Hematopoietic multipotent progenitor cell treated with erythropoietin and hydrocortisone succinate and interleukin-3 and kit ligand, for 4 days (in vitro differentiated cells): ENCODE measurements at places on chromosomes 4 and X.

DNA sequence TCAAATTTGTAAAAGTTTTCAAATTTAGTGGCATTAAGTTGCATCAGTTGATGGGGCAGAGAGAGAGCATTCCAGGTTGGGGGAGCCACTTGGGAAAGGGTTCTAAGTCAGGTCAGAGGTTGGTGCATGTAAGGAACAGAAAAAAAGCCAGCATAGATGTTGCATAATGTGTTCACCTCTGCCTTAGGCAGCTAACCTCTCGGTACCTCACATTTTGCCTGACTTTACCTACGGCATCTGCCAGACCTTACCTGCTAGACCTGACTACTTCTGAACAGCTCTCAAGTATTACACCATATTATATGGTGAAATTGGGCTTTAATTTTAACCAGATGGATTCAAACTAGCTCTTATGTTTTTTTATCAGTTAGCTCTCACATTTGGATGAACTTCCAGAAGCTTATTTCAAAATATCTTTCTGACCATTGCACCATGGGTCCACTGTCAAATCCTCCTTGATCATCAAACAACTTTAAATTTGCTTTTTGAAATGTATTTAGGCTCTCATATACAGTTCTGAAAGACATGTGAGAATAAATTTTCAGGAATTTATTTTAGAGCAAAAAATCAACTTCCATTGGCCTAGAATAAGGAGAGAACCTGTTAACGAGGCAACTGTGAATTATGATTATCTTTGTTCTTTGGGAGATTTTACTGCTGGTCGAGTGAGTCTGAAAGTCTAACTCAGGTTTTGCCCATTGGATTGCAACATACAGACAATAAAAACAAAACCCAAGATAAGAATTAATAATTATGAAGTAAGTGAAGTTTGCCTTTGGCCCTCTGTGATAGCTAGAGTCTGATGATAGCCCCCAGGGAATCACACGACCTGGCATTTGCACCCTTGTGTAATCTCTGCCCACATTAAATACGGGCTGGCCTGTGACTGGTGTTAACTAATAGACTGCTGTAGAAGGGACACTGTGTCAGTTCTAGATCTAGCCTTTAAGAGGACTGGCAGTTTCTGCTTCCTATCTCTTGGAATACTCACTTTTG, 7.6 kb upstream of the CXorf66 start:
- no peak for DNase-seq

DNA sequence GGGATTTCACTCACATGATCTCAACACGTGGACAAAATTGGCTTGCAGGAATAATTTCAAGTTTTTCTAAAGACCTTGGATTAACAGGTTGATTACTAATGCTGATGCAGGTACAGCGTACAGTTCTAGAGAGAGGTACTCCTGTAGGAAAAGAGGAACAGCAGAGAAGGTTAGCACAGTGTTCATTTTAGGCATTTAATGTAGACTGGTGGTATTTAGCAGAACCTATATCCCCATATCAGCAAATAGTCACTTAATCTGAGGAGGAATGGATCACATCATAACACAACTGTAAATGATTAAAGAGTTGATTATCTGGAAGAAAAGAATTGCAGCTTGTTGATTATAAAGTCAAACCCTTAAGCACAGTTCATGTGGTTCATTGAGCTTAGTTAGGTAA, 620 bp downstream of the CXCL10 start:
- DNase-seq = no peak

DNA sequence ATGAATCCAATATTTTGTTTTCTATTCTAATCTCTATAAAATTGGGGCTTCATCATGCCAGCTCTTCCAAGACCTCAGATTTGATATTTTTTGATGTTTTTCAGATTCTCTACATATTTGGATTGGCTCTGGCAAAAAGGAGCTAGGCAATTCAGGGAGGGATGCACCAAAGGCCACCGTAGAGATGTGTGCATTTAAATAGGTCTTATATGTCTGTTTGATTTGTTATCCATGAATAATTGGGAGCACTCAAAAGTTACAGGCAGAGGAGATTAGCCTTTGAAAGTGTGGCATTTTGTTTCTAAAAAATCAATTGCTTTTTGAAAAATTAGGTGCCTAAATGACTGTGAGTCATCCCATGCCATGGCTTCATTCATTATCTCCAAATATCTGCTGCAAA, 147.1 kb upstream of the RPS6KA6 start:
- DNase-seq = no peak

GRCh38 chr4:5970381-5971077, 47.7 kb downstream of the C4orf50 start:
- no peak for DNase-seq

GRCh38 chrX:120727911-120728310, 98.1 kb upstream of the C1GALT1C1 start:
- no peak for DNase-seq

DNA sequence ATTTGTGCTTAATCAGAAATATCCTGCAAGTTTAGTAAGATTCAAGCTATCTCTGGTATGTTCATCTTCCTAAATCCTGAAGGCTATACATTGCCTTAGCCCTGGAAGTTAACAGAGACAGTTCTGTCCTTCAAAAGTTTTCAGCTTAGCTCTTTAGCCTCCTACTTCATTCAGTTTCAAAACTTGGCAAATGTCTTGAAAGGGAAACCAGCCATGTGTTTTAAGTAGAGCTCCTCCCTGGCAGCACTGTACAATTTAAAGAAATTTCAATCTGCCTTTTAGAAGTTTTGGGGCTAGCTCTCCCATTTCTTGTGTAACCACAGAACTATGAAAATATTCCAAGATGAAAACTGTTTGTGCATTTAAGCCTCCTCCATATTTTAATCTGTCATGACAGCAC, 47.0 kb downstream of the FANCB start:
- DNase-seq = no peak

DNA sequence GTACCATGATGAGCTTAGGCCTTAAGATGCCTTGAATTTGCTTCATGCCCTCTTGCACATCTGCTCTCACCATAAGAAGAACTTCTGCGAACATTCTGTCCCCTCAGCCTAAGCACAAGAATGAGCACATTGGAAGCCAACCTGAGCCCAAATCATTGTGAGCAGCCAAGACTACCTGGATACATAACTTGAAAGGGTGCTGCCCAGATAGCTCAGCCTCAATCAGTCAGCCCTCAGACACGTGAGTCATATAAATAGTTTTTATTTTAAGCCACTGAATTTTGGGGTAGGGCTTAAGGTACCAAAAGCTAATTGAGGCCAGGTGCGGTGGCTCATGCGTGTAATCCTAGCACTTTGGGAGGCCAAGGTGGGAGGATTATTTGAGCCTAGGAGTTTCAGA, 27.5 kb upstream of the BBS12 start:
- DNase-seq = no peak

DNA sequence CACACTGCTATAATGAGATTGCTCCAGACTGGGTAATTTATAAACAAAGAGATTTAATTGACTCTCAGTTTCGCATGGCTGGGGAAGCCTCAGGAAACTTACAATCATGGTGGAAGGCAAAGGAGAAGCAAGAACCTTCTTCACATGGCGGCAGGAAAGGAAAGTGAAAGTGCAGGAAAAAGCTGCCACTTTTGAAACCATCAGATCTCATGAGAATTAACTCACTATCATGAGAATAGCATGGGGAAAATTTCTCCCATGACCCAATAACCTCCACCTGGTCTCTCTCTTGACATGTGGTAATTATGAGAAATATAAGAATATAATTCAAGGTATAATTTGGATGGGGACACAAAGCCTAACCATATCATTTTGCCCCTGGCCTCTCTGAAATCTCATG, 884.2 kb downstream of the GLUD2 start:
- DNase-seq = no peak

- DNase-seq = no peak
Measured at GRCh38 chrX:14363728-14364127, 165.6 kb upstream of the GLRA2 start.

DNA sequence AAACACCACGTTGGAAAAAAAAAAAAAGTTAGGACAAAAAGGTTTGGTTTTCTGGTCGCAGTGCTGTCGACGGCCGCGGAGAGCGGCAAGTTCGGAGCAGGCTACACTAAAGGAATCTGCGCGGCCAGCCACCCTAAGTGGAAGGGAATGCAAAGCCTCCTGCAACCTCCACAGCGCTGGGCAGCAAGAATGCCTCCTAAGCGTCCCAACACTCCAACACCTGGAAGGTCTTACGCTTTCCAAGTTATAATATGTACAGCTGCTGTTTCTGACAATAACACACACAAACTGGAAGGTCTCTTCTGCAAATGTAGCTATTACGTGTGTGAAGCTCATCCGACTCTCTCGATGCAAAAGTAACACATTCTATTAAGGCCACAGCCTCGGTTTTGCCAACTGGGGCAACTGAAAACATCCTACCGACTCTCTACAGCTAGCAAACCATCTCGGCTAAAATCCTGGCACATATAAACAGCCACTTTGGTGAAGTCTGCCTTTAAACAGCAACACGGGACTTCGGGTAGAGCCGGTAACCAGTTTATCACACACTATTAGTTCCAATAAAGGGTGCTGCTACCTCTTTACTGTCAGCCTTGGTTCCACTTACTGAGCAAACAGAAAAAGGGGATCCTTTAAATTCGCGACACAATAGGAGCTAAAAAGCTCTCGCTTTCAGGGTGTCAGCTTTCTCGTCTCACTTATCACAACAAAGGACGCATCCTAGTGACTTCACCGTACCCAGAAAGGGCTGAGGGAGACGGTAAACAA, 895 bp downstream of the SMIM14 start:
- DNase-seq = peak; percentile 47

DNA sequence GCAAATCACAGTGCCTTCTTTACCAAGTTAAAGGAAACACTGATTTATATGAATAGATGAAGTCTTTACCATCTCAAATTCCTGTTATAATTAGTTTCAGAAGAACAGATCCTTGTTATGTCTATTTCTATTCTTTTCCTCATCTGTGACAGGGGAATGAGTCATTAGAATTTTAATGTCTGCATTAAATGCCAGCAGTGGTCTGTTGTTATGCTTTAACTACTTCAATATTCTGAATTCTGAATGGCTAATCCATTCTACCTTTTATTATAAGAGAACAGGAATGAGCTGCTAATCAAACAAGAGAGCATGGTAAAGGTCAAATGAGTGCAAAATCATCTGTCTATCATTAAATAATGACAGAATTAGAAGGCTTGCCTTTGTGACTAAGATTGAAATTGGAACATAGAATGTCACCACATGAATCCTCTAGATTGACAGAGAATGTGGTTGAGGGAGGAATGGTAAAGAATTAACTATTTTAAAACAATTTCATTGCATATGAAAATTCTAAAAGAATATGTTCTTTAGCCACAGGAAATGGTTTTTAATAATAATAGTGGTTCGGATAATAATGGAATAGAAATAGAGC, 935.5 kb downstream of the ADGRL3 start:
- no peak for DNase-seq

GRCh38 chrX:9171841-9172463, 138.0 kb upstream of the FAM9B start:
- no peak for DNase-seq

GRCh38 chr4:3420956-3421355, 20.8 kb upstream of the HGFAC start:
- no peak for DNase-seq

GRCh38 chr4:4984186-4984585, 35.1 kb downstream of the CYTL1 start:
- DNase-seq = no peak

GRCh38 chrX:28135378-28136047, 154.3 kb upstream of the DCAF8L1 start:
- DNase-seq = no peak

DNA sequence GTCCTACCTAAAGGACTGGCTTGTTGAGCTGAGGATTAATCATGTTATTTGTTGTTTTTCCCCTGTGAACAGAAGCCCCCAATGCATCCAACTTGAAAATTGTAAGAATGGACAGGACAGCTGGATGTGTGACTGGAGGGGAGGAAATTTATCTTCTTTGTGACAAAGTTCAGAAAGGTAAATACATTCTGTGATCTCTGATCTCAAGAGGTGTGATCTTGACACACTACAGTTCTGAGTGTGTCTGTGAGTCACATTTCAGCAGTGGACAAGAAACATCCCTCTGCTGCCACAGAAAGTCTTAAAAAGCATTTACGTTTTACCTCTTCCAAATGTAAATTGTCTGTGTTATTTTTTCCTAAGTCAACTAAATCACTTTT, 79.3 kb downstream of the NFKB1 start:
- no peak for DNase-seq

GRCh38 chrX:119389871-119390501, 9.2 kb upstream of the SLC25A43 start:
- DNase-seq = no peak

- DNase-seq = no peak
Measured at GRCh38 chr4:111748157-111748556, 397.1 kb upstream of the FAM241A start.

- DNase-seq = no peak
Measured at GRCh38 chr4:56630876-56631666, 50.0 kb downstream of the HOPX start.

DNA sequence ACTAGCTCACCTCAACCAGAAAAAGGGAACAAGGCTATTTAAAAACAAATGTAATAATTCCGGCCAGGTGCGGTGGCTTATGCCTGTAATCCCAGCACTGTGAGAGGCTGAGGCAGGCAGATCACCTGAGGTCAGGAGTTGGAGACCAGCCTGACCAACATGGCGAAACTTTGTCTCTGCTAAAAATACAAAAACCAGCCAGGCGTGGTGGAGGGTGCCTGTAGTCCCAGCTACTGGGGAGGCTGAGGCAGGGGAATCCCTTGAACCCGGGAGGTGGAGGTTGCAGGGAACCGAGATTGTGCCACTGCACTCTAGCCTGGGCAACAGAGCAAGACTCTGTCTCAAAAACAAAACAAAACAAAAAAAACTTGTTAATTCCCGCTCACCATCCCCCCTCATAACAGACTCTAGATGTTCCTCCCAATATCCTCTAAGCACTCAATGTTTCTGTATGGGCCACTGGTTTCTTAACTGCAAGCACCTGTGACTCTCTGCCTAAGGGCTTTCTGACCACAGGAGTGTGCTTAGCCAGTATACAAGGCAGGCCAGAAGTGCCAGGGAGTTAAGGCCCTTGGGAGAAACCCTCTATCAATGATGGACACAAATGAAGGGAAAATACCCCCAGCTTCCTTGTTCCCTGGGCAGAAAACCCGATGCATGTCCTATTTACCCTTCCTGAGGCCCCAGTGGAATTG, 21.0 kb upstream of the THOC2 start:
- no peak for DNase-seq

DNA sequence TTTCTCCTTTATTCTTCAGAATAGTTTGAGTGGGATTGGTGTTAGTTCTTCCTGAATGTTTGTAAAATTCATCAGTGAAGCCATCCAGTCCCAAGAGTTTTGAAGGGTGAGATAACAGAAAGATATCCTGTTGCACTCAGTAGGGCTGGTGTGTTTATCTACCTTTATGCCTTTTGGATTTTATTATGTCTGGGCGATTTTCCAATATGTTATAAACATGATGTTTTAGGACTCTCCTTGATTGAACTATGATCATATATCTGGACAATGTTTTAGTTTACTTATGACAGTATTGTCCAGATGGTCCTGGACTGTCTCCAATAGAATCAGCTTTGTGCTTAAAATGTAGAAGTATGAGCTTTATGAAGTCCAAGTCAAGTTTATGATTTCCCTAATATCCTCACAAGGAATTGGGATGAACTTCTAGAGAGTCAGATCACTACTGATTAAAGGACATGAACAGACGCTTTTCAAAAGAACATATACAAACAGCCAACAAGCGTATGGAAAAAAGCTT, 77.6 kb upstream of the ITM2A start:
- no peak for DNase-seq
